Lung (tissue), 17 donors: ENCODE measurements at places on chromosomes 1 and 21.

- peak; percentile 67 for DNase-seq
Observed at GRCh38 chr1:234841710-234842231, 231.8 kb upstream of the IRF2BP2 start.

GRCh38 chr1:188463919-188464318, 1635.2 kb downstream of the PLA2G4A start:
- no peak for DNase-seq

GRCh38 chr1:51296383-51297357, 33.7 kb downstream of the TTC39A start:
- peak; percentile 84 for DNase-seq

DNA sequence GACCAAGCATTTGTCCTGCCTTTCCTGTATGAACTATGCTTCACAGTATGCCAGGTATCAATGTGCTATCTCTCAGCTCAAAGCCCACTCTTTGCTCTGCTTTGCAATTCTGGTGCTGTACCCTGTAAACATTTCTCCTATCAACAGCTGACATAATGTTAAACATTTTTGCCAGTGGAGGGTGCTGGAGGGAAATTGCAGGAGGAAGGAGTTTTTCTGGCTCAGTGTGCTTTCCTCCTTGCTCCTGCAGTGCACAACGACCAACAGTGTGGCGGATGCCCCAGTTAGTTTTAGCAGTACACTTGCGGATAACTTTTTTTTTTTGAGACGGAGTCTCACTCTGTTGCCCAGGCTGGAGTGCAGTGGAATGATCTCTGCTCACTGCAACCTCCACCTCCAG, 67.1 kb upstream of the PTGFRN start:
- no peak for DNase-seq

DNA sequence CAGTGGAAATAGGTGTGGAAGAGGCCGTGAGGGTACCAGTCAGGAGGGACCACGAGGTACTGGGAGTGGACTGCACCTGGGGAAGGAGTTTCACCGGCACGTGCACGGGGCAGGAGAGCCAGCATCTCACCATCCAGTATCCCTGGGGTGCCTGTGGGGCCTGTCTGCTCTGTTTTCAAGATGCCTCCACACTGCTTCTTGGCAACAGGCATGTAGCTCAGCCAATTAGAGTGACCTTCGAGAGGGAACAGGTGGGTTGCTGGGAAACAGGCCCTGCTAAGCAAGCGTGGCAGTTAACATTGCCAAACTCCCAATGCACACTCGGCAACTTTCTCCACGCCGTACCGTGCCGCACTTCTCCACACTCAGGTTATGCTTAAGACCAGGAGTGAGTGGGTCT, 17.7 kb downstream of the KCNC4 start:
- DNase-seq, result no peak

GRCh38 chr1:209586221-209586740, 2.8 kb downstream of the CAMK1G start:
- no peak for DNase-seq
